Endothelial cell of umbilical vein (primary cell): ENCODE measurements at places on chromosomes 1 and 21.
A peak's percentile ranks its signal among the peaks of the same experiment; 100 is the strongest.

DNA sequence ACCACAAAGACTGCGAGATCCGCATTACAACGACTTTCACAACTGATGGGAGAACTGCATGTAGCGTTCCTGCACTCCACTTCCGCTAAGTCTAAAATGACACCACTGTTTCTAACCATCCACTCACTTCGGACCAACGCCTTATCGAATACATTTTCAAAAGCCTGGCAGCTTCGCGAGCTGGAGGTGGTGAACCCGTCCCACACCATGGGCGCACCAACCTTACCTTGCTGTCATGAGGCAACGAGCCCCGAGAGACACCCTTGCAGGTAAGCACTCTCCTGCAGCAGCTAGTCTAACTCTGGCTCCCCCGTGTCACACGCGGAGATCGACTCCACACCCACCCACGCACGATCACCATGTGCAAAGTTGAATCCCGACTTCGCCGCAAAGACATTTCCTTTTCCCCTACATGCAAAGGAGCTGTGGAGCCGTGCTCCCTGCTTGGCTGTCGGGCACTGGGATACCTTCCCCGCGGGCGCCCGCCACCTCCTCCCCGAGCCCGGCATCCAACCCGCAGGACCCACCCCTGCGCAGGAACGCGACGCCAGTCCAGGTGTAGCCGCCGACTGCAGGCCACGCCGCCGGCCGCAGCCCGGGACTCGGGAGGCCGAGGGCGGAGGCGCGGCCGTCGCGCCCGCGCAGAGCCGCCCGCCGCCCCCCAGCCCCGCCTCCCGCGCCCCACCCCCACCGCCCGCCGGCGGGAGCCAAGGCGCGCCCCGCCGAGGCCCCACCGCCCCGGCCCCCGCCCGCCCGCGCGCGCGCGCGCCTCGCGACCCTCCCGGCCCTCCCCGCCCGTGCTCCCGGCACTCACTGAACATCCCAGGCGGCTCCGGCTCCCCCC is 629 bp downstream of the TAF5L start:
- peaks cover 16% of the 10 kb centered on the region for H3K4me1 ChIP-seq
- no peaks in the 10 kb centered on the region for H3K27me3 ChIP-seq
- DNase-seq: peak; percentile 52

- peak overlapping the region; percentile 88 for H3K27ac ChIP-seq
- peaks cover 55% of the 10 kb centered on the region for H3K4me1 ChIP-seq
- no peaks in the 10 kb centered on the region for H3K36me3 ChIP-seq
- H3K27me3 ChIP-seq: no peaks in the 10 kb centered on the region
Measured at GRCh38 chr1:12433323-12434053, 184.5 kb downstream of the DHRS3 start.

DNA sequence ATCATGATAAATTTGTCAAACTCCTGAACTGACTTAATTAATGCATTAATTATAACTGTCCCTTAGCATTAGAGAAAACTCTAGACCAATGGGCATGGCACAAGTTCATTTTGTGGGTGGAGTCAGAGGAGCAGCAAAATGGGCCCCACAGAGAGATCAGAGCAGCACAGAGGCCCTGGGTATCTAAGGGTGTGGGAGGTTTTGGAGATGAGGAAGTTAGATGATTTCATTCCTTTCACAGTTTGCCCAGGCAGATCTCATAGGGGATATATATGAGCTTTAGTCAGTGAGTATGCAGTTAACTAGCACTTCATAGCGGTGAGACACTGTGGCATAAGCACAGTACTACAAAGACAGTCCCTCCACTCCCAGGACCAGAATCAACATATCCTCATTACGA is 117.3 kb downstream of the MAB21L3 start:
- no peak overlapping the region for H3K4me3 ChIP-seq
- H3K27me3 ChIP-seq: peaks cover 2% of the 10 kb centered on the region
- H3K27ac ChIP-seq: no peak overlapping the region

- no peaks in the 10 kb centered on the region for H3K27me3 ChIP-seq
- H3K4me3 ChIP-seq: no peak overlapping the region
- H3K4me1 ChIP-seq: no peaks in the 10 kb centered on the region
- H3K36me3 ChIP-seq: no peaks in the 10 kb centered on the region
- H3K27ac ChIP-seq: no peak overlapping the region
Measured at GRCh38 chr1:150987924-150988323, 5.8 kb downstream of the ANXA9 start.

GRCh38 chr1:208047476-208047934 is 136.6 kb upstream of the CD34 start:
- H3K27ac ChIP-seq: no peak overlapping the region
- peaks cover 71% of the 10 kb centered on the region for H3K36me3 ChIP-seq
- no peak for DNase-seq
- no peak overlapping the region for H3K4me3 ChIP-seq

DNA sequence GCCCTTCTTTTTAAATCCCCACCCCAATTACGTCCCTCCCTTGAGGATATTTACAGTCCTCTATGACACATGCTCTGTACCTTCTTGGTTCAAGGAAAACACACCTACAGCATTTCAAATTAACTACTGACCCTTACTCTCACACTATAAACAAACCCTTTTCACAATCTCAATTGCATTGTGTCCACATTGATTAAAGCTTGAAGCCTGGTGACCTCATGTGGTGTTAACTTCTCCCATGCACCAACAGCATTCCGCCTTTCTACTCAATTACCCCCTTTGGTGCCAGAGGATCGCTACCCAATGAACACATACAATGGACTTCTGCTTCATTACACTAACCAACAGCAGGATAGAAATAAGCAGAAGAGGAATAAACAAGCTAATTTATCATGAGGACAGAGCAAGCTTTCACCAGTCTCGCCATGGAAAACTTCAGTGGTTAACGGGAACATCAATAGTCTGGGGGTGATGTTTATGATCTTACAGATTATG is 15.2 kb downstream of the WLS start:
- peaks cover 26% of the 10 kb centered on the region for H3K4me1 ChIP-seq
- peaks cover 6% of the 10 kb centered on the region for H3K36me3 ChIP-seq
- no peak overlapping the region for H3K4me3 ChIP-seq
- no peak overlapping the region for H3K27ac ChIP-seq
- DNase-seq: no peak

GRCh38 chr1:68379085-68379478 is 70.7 kb downstream of the RPE65 start:
- peak overlapping the region; percentile 35 for H3K27ac ChIP-seq
- no peak overlapping the region for H3K4me3 ChIP-seq
- peaks cover 30% of the 10 kb centered on the region for H3K4me1 ChIP-seq
- no peaks in the 10 kb centered on the region for H3K27me3 ChIP-seq
- DNase-seq: peak; percentile 73
